NCI-H1105 (cell line): ENCODE measurements at places on chromosomes 4 and X.

DNA sequence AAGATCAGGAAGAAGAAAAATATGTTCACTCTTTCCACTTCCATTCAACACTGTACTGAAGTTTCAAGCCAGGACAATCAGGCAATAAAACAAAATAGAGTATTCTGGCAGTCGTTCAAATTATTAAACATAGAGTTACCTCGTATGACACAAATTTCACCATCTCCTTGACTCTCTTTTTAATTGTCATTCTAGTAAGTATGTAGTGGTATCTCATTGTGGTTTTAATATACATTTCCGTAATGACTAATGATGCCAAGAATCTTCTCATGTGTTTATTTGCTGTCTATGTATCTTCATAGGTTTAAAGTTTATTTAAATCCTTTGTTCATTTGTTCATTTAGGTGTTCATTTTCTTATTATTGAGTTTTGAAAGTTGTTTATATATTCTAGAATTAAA lies 352.2 kb downstream of the IDS start:
- DNase-seq, result no peak

GRCh38 chr4:134470544-134470943 lies 269.0 kb upstream of the PABPC4L start:
- no peak for DNase-seq

GRCh38 chr4:47238667-47239066 lies 207.3 kb downstream of the GABRB1 start:
- DNase-seq, result no peak

DNA sequence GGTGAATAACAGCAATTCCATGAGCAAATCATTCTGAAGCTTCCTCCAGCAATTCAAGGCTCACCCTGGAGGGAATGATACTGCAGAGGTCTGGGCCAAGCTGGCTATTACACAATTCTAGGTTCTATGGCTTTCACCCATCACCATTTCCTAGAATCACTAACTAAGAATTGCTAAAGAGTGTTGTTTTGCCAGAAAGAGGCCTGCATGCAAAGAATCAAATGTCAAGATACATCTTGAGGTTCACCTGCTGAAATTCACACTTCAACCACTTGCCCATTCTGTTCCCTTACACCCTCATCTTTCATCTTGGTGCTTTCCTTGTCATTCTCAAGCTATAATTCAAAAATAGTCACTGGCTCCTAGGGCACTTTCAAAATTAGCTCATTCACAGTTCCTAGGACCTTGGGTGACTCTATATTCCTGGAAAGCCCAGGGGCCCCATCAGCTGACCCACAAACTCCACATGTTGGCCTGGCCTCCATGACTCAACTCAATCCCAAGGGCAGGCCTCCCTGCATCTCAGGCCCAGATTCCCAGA lies 7.0 kb downstream of the APBB2 start:
- no peak for DNase-seq

- DNase-seq, result no peak
Observed at GRCh38 chr4:140247237-140247636, 93.3 kb upstream of the MAML3 start.

DNA sequence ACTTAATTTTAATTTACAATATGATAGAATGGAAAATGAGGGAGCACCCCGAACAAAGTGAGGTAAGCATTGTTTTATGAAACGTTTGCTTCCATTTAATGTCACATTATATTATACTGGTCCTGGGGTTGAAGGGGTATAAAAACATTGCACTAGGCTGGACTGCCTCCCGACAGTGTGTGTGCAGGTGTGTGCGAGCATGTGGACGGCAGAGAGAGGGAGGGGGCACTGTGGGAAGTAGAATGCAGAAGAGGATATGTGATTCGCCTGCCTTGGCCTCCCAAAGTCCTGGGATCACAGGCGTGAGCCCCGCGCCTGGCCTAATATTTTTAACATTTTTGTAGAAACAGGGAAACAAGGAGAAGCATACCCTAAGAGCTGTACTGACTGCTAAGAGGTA lies 36.0 kb downstream of the IRF2 start:
- DNase-seq, result no peak

- DNase-seq, result no peak
Observed at GRCh38 chr4:102627831-102628523, 126.8 kb downstream of the NFKB1 start.
